ENCODE measurements at places on chromosomes 12 and 14.
A peak's percentile ranks its signal among the peaks of the same experiment; 100 is the strongest.

DNA sequence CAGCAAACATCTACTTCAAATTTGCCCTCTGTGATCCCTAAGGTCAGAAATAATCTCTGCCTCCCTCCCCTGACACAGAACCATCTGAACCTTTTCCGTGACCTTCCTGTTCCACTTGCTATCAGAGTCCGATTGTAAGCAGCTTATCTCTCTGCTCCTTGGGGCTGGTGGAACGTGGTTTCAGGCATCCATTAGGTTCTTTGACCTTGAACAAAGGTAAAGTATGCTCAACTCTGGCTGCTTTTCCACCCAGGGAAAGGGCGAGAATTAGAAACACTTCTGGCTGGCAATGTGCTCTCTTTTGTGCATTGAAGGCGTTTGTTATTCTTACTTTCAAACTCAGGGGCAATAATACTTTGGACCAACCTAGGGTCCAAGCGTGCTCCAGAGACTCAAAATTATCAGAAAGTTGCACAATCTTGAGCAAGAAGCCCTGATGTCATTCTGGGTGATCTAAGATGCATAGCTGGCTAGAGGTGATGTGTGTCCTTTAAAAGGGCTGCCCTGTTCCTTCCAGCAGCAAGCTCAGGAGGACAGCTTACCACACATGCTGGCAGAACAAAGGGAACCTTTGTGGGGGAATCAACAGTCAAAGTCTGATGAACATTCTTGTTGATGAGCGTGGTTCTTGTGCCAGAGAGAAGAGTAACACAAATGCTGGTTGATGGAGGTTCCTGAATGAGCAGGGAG, 29.8 kb downstream of the ADGRD1 start:
- no peak for DNase-seq

GRCh38 chr12:69351462-69352236, 3.5 kb downstream of the LYZ start:
- DNase-seq: no peak

- DNase-seq: no peak
These were observed 4.5 kb upstream of the CDK17 start for GRCh38 chr12:96404696-96405095.

- DNase-seq: no peak
These were observed 15.8 kb upstream of the PPP4R4 start for GRCh38 chr14:94158239-94158883.

DNA sequence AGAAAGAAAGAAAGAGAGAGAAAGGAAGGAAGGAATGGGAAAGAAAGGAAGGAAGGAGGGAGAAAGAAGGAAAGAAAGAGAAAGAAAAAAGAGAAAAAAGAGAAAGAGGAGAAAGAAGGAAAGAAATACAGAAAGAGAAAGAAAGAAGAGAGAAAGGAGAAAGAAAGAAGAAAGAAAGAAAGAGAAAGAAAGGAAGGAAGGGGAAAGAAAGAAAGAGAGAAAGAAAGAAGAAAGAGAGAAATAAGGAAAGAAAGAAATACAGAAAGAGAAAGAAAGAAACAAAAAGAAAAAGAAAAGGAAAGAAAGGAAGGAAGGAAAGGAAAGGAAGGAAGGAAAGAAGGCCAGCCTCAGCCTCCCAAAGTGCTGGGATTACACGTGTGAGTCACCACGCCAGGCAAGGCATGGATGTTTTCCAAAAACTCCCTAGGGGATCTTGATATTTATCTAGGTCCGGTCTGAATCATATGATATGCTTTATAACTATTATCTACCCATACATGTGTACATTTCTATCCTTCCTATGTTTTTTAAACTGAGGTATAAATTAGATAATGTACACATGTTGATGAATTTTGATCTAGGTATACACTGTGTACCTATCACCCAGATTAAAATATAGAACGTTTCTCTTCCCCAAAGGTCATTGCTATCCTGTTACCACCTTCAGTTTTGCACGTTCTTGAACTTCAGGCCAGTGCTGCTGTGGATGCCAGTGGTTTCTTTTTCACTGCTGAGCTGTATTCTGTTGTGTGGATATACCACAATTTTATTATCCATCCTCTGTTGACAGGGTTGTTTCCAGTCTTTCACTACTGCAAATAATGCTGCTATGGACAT, 177.9 kb downstream of the RBM19 start:
- no peak for DNase-seq

DNA sequence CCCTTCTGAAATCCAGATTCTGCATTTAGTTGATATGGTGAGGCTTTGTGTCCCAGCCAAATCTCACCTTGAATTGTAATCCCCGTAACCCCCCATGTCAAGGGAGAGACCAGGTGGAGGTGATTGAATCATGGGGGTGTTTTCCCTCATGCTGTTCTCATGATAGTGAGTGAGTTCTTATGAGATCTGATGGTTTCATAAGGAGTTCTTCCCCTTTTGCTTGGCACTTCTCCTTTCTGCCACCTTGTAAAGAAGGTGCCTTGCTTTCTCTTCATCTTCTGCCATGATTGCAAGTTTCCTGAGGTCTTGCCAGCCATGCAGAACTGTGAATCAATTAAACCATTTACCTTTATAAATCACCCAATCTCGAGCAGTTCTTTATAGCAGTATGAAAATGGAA, 23.1 kb upstream of the C12orf42 start:
- DNase-seq: no peak

DNA sequence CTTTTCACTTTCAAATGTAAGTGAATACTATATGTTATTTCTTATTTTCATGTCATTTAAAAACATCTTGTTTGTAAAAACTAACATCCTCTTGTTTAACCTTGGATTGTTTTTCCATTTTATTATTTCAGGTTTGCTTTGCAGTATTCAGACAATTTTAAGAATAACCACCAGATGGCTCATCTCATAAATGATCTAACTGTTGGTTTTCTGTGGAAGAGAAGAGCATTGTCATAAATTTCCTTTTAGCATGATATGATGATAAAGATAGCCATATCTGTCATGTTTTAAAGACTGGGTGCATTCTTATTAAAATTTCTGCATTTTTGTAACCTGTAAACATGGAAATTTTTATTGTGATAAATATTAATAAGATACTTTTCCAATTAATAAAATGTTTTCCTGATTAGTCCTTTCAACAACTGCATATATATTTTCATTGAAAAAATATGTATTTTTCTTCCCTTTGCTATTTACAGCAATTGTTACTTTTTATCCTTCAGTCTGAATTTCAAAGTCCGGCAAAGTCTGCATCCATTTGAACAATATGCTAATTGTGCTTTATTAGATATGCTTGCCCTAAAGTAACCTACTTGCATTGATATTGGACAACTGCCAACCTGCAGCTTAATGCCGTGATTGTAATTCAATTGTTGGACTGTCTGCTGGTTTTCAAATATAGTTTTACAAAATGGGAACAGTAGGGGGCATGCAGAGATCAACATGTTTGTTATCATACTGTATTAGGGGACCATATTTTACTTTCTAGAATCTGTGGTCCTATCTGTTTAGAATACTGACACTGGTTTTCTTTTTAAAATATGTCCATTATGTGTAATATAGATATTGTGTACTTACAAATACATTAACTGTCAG, 163.4 kb downstream of the GARIN6 start:
- no peak for DNase-seq

DNA sequence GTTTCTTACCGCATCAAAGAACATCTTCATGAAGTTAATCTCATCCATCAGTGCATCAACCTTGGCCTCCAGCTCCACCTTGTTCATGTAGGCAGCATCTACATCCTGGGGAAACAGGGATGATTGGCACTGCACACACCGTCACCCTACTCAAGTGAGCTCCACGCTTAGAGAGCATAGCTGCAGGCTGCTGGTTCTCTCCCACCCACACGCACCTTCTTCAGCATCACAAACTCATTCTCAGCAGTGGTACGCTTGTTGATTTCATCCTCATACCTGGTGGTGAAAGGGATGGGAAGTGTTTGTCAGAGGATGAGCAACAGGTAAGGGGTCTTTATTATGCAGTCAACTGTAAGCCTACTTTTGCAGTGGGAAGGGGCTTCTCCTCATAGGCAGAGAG, 2.3 kb downstream of the KRT5 start:
- DNase-seq: no peak

DNA sequence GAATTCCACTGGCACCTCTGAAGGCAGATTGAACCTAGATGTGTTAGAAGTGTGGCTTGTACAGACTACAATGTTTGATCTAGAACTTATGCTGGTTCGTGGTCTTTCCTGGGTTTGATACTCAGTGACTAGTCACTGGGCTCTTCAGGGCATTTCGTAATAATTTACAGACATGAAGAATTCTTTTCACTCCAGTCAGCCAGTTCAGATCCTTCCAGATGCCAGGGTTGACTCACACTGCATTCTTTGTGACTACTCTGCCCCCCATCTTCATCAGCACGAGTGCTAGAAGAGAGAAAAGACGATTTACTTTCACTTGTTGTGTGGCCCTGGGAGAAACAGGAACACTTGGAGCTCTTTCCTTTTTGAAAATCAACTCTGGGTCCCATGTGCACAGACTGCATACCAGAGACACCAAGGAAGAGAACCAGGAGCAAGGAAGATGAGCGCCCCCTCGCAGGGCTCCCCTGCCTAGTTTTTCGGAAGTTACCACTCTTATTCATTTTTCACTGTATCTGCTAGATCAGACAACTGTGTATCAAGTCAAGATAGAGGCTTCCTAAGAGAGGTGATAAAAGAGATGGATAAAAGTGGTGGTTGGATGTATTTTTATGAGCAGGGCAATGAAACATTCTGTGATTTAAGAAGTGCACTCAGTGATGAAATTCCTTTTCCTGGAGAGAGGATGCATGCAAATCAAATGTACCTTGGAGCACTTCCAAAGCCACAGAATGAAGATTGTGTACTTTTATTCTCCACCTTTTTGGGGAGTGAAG, 33.5 kb upstream of the EVL start:
- DNase-seq: no peak

DNA sequence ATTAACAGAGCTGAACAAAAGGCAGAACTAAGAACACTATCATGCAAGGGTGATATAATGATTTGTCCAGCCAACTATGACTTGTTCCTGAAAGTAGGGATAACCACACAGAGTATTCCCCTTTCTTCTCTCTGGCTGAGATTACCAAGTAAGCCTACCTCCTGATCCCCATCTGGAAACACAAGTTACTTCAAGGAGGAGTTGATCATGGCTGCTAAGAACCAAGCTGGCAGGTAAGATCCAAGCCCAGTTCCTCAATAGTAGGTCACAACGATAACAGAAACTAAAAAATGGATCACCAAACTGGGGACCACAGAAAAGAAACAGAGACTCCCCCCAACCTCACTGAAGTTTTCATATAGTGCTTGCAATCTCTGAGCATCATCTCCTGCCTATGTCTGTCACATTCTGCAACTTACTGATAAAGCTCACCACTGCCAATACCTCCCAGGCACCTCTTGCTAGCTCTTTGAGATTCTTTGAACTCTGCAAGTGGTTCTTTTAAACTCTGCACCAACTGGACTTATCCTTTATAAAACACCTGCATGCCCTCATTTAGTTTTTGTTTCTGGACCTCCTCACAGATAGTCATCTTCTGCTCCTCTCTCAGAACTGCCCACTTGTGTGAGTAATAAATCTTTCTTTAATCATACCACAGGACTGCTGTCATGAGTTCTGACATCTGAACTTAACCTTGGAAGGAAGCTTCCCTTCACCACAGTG, 76.6 kb downstream of the LRP6 start:
- DNase-seq: no peak

DNA sequence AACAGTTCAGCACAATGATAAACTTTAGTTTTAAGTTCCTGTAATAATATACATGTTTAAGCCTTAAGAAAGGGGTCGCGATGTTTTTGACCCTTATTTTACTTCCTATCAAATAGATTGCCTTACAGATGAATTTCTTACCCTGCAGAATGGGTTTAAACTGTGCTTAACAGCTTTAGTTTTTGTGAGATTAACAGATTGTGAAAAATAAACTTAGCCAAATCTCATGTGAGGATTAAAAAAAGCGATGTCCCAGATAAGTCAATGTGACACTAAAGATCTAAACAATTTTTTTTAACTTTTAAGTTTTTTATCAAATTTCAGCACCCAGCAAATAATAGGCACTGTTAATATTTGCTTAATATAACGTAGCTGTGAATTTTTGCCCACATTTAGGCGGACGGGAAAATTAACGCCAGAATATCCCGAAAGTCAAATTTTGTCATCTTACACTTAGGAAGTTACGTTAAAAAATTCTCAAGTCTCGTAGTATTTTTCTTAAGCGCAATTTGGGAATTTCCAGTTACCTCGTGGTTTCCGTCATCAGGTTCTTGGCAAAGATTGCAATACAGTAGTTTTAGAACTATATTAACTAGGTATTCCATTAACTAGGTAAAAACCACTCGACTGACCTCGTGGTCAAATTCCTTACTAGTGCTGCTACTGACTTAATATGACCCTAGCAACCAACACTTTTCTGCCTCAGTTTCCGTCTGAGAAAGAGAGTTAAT, 1.2 kb downstream of the HNRNPC start:
- DNase-seq: no peak

DNA sequence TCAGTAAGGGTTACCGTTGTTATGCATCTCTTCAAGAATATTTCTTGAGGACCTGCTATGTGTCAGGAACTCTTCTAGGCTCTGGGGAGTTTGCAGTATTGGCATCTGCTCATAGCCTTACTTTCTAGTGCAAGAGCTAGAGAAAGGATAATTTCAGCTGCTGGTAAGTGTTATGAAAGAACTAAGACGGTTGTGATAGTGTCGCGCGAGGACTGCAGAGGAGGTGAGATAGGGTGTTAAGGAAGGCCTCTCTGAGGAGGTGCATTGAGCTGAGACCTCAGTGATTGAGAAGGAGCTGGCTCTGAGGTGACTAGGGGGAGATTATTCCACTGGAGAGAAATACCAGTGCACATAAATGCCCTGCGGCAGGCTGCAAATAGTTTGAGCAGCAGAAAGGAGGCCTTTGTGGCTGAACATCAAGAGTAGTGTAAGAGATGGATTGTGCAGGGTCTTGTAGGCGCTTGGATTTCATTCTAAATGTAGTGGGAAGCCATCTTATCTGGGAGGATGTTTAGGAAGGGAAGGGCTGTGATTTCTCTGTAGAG, 824 bp downstream of the DDX55 start:
- DNase-seq: no peak

DNA sequence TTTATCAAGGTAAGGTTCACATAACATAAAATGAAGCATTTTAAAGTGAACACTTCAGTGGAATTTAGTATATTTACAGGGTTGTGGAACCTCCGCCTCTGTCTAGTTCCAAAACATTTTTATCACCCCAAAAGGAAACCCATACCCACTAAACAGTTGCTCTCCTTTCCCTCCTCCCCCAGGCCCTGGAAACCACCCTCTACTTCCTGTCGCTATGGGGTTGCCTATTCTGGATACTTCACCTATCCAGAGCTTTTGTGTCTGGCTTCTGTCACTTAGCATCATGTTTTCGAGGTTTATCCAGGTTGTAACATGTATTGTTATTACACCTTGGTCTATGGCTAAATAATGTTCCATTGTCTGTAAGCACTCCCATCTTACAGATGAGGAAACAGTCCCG, 27.7 kb upstream of the ZFP36L1 start:
- DNase-seq: no peak

GRCh38 chr14:93430315-93431035, at the start of gene UNC79:
Gene UNC79, plus strand, starts transcription at chr14:93430939. Its CDS starts 91 bp downstream, at chr14:93431030.
- peak; percentile 80 for DNase-seq

GRCh38 chr14:79557309-79557708, 654.0 kb downstream of the DIO2 start:
- no peak for DNase-seq

All from H9 (cell line).